Thymus (tissue), 14 donors: ENCODE measurements at places on chromosomes 12 and 14. TPM values are rescaled to one million over a fixed set of nuclear protein-coding genes. Genes with fewer than 3 reads are reported as not detected.
A peak's percentile ranks its signal among the peaks of the same experiment; 100 is the strongest.

RAB2B gene
- 15.6 TPM for total RNA-seq

GRCh38 chr12:9797722-9798619, 29.3 kb upstream of the KLRF1 start:
- DNase-seq = peak; percentile 74

DNA sequence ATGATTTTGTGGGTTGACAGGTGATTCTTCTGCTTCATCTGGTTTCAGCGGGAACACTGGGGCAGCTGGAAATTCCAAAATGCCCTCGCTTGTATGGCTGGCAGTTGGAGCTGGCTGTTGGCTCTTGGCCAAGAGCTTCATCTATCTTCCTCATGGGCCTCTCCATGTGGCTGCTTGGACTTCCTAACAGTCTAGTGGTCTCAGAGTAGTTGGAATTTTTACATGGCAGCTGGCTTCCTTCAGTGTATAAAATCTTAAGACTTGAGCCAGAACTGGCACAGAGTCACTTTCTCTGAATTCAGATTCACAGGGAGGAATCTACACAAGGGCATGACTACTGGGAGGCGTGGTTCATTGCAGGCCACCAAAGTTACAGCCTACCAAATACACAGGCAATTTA, 204.9 kb upstream of the RMST start:
- DNase-seq = no peak

DNA sequence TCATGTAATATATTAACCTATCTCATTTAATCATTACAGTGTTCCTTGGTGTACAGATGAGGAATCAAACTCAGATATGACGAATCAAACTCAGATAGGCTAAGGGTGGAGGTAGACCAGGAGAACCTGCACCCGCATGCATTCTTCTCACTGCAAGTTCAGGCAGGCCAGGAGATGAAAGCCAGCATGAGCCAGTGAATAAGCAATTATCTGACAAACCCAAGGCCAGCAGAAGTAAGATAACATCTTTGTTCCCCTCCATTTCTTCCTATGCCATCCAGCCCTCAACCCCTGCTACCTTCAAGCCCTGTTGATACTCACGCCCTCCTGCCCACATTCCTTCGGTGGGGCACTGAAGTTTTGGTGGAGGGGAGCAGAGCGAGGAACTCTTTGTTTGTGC, 152.2 kb downstream of the ETV6 start:
- DNase-seq = no peak

DNA sequence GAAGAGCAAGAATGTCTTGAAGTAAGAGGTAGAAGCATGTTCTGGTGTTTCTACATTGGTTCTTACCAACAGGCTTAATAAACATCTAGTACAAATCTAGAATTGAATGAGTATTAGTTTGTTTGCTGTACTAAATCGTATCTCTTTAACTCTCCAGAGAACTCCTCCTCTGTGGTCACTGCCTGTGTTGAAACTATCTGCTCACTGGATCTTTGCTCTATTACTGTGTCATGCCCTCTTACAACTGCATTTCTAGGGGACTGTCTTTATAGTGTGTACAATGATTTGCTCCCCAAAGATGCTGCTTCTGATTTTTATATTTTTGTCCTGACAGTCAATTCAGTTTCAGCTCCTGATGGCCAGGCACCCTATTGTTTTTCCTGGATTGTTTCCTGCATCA, 50.1 kb upstream of the E2F7 start:
- no peak for DNase-seq

DNA sequence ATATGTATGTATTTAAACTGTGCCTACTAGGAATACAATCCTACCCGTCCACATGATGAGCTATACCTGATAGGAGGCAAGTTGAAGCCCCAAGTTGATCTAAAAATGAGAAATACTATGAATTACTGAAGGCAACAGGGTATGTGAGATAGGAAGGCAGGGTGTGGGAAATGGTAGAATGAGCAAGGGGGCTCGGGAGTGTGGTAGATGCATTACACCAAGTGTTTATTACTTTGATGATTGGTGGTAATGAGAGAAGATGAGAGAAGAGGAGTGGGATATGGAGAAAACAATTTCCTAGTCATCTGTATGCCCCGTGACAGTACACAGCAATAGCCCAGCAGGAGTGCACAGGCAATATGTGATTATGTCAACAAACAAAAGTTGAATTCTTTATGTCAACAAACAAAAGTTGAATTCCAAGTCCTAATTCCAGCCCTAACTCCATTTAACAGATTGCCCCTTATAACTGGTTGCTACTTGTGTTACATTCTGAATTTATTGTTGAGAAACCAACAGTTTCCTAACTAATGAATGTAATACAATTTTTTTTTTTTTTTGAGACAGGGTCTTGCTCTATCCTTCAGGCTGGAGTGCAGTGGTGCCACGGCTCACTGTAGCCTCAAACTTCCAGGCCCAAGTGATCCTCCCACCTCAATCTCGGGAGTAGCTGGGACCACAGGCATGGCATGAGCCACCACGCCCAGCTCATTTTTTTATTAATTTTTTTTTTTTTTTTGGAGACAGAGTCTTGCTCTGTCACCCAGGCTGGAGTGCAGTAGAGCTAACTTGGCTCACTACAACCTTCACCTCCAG, 2.5 kb downstream of the LPCAT3 start:
- DNase-seq = no peak

DNA sequence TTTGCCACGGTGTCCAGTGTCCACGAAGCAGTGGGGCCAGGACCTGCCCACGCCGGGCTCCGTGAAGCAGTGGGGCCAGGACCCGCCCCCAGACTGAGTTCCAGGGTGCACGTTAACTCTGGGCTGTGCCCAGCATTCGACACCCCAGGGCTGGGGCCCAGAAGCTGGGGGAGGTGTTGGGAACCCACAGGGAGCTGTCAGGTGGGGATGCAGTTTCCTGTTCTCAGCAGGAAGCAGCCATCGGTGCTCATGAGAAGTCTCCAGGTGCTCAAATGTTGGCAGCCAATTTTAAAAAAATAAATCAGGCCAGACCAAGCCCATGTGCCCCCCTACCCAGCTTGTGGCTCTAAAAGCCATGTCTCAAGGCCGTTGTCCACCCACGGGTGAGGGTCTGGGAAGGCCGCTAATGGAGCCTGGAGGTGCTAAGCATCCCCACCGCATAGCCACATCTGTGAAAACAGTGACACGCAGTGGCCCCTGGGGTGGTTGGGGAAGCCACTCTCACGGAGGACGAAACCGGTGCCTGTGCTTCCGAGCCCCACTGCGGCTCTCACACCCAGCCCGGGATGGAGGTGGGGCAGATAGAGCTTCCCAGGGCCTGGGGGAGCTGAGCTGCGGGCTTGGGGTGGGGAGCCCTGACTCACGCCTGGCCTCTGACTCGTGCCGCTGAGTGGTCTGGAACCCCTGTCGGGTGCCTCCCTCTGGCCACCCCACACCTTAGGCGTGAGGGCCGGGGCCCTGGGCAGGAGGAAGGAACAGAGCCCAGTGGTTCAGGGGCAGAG, 53.5 kb downstream of the FBRSL1 start:
- peak; percentile 58 for DNase-seq

NANOG gene
- total RNA-seq = 0.05 TPM

DNA sequence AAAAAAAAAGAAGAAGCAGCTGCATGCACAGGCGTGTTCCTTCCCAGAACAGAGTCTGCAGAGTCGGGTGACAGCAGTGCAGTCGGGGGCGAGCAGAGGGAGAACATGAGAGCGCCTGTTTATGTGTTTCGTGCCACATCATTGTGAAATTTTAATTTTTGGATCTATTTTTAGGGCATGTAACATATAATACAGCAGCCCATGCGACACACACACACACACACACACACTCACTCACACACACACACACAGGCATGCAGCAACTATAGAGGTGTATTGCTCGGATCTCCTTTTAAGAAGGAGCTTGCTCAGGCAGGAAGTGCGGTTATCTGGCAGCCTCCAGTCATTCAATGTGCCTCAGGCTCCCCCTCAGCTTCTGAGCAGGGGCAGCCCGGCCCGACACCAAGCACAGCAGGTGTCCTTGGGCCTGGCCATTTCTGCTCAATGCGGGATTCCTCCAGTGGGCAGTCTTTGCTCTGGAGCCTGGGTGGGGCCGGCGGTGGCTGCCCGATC, 71.8 kb downstream of the ZNF664 start:
- peak; percentile 47 for DNase-seq

GRCh38 chr12:40300490-40300889, 75.7 kb downstream of the LRRK2 start:
- DNase-seq = no peak

- no peak for DNase-seq
Measured at GRCh38 chr14:38290601-38291188, 34.8 kb upstream of the CLEC14A start.

GRCh38 chr12:58750484-58750883, 169.8 kb downstream of the LRIG3 start:
- no peak for DNase-seq

- DNase-seq = no peak
Measured at GRCh38 chr12:67982164-67982563, 7.1 kb upstream of the IFNG-AS1 start.

GRCh38 chr12:75116646-75117198, 92.9 kb downstream of the KCNC2 start:
- DNase-seq = no peak

GUCY2C gene
- under 0.01 TPM for total RNA-seq

DNA sequence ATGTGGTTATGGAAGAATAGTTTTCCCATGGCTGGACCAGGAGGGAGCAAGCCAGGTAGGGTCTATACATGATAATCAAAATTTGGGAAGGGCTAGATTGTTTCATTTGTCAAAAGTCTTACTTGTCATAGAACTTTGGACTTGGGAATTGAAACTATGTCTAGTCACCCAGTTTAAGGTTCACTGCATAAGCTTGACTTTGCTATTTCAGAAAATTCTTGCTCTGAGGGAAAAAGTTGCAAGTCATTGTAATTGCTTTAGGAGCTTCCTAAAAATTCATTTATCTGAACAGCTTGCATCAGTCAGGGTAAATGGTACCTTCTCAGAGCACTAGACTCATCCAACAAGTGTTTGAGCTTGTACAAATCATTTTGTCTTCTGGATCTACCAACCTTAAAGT, 1194.7 kb downstream of the GALC start:
- DNase-seq = no peak

DNA sequence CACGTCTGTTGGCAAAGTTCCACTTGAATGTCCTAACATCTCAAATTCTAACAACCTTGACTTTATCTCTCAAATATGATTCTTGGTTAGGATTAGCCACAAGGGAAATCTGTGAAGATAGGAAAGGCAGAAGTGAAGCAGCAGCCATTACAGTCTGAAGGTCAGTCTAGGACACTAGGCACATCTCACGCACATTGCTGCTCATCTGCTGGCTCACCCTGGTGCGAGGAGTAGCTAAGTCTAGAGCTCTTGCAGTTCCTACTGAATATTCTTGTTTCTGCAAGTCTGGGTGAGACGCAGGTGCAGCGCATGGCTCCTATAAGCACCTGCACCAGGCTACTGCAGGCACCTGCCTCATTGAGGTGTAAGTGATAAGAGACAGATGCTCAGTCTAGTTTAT, 6.4 kb upstream of the SLC25A3 start:
- DNase-seq = no peak

- DNase-seq = no peak
Measured at GRCh38 chr12:92784356-92784755, 81.6 kb downstream of the PLEKHG7 start.

DNA sequence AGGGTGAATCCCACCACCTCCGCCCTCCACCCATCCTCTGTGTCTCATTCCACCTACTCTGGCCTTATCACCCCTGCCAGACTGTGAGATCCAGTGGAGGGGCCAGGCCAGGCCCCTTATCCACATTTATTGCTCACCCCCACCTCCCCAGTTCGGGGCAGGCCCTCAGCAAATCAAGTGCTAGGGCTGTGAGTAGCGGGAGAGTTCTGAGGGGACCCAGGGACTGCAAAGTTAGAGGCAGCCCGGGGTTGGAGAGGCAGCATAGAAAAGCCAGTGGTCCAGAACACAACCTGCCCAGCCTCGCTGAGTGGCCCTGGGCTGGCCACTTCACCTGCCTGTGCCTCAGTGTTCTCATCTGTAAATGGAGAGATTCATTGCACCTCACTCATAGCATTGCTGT, 27.2 kb upstream of the ACTN1 start:
- no peak for DNase-seq
